ENCODE measurements at places on chromosomes 1 and 21. TPM values are rescaled to one million over a fixed set of nuclear protein-coding genes. Genes with fewer than 3 reads are reported as not detected.

Gene SERPINC1
- total RNA-seq = 0.23 TPM

Gene MT1HL1
- not detected for total RNA-seq

Gene TMEM52
- total RNA-seq = not detected

Gene CRP
- not detected for total RNA-seq

Gene GBP2
- 280 TPM for total RNA-seq

Gene PHGDH
- 143 TPM for total RNA-seq

Gene ZMYM1
- total RNA-seq = 9.7 TPM

Gene MOV10
- total RNA-seq = 100 TPM

DNA sequence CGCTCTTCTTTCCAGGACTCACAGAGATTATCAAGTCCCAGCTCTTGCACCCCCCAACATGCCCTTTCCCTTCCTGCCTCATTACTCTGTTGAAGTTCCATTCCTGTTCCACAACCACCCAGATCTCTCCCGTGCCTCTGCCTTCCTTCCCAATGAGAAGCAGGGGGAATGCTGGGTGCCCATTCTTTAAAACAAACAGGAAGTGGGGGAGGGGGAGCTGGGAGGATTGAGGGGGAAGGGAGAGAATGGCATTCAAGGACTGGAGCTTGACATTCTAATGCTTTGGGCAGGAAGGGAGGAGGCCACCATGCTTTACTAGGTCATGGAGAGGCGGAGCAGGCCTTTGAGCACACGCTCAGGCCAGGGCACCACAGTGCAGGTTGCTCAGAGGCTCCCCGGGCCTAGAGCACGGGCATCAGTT lies 150.3 kb upstream of the IRF2BP2 start:
- H3K27me3 ChIP-seq = peaks cover 18% of the 10 kb centered on the region
- no peak overlapping the region for H3K4me3 ChIP-seq
- DNase-seq = no peak
- peaks cover 2% of the 10 kb centered on the region for H3K36me3 ChIP-seq

DNA sequence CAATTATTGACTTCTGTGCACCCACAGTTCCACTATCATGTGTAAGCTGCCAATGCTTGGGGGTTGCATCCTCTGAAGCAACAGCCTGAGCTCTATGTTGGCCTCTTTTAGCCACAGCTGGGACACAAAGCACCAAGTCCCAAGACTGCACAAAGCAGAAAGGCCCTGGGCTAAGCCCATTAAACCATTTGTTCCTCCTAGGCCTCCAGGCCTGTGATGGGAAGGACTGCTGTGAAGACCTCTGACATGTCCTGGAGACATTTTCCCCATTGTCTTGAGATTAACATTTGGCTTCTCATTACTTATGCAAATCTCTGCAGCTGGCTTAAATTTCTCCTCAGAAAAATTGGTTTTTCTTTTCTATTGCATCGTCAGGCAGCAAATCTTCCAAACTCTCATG lies 123.7 kb upstream of the DEPDC1 start:
- no peak overlapping the region for H3K4me3 ChIP-seq
- no peaks in the 10 kb centered on the region for H3K36me3 ChIP-seq
- no peaks in the 10 kb centered on the region for H3K4me1 ChIP-seq
- no peaks in the 10 kb centered on the region for H3K27me3 ChIP-seq
- DNase-seq = no peak
- H3K27ac ChIP-seq = no peak overlapping the region

DNA sequence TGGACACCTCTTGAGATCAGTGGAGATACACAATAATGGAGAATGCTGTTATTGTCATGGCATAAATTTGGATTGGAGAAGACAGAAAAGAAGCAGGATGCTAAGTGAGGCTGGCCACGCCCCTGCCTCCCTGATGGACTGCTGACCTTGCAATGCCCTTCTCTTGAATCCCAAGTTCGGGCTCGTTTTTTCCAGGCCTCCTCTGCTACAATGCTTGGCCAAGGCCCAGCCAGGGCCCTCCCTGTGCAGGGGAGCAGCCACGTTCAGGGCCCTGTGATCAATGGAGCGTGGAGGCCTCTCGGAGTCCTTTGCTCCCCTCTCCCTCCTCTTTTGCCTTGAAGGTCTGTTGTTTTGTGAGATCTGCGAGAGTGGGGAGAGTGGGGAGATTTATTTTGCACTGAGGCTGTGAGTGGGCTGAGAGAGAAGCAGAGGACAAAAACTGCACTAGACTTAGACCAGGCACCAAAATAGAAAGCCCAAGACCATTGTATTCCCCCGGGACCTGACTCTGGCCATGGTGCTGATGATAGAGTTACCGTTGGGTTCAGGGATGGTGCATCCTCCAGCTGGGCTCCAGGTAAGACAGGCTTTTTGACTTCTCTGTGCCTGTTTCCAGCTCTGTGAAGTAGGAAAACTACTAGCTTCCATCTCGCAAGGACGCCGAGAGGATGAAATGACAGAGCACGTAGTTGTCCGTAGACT lies 268.6 kb downstream of the KAZN start:
- no peak overlapping the region for H3K27ac ChIP-seq
- DNase-seq = no peak
- H3K36me3 ChIP-seq = no peaks in the 10 kb centered on the region
- no peak overlapping the region for H3K4me3 ChIP-seq

DNA sequence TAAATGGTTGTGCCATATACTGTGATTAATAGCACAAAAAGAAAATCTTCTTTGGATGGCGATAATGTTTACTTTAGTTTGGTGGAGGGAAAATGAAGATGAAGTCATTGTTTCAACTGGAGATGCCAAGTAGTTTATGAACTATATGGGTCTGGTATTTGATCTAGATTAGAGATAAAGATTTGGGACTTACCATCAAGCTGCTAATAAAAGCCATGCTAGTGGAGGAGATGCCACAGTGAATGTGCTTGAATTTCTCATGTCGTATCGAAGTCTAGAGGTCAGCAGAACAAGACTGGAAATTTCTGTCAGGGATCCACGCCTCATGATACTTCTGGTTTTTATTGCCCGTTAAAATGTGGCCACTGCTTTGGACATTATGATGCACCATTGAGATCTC lies 742.0 kb downstream of the NCAM2 start:
- no peaks in the 10 kb centered on the region for H3K4me1 ChIP-seq
- H3K27ac ChIP-seq = no peak overlapping the region
- H3K4me3 ChIP-seq = no peak overlapping the region

GRCh38 chr1:216702170-216702569 lies 21.1 kb downstream of the ESRRG start:
- no peaks in the 10 kb centered on the region for H3K27me3 ChIP-seq
- DNase-seq = no peak
- H3K4me3 ChIP-seq = no peak overlapping the region
- no peak overlapping the region for H3K27ac ChIP-seq

DNA sequence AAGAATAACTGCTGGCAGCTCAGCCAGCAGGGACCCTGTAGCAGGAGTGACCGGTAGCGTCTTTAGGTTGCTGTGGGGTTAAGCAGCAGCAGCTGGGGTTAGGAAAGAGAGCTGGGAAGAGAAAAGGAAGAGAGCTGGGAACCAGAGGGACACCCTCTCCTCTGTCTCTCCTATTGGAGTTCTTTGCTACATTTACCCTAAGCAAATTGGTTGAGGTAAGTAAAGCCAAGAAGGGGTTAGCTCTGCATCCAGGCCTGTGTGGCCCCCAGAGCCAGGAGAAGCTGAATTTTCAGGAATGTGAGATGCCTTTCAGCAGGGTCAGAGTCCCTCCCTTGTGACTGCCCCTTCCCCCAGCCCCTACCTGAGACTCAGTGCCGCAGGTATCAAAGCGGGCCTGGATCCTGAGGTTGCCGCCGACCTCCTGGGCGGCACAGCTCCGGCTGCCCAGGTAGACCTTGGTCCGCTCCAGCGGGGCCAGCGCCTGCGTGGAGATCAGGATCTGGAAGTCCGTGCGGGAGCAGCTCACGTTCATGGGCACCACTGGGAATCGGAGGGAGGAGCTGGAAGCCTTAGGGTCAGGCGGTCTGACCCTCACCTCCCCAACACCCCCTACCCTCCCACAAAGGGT lies 16.4 kb downstream of the CDCP2 start:
- peaks cover 3% of the 10 kb centered on the region for H3K27me3 ChIP-seq
- H3K4me3 ChIP-seq = no peak overlapping the region
- no peak overlapping the region for H3K27ac ChIP-seq
- DNase-seq = no peak

DNA sequence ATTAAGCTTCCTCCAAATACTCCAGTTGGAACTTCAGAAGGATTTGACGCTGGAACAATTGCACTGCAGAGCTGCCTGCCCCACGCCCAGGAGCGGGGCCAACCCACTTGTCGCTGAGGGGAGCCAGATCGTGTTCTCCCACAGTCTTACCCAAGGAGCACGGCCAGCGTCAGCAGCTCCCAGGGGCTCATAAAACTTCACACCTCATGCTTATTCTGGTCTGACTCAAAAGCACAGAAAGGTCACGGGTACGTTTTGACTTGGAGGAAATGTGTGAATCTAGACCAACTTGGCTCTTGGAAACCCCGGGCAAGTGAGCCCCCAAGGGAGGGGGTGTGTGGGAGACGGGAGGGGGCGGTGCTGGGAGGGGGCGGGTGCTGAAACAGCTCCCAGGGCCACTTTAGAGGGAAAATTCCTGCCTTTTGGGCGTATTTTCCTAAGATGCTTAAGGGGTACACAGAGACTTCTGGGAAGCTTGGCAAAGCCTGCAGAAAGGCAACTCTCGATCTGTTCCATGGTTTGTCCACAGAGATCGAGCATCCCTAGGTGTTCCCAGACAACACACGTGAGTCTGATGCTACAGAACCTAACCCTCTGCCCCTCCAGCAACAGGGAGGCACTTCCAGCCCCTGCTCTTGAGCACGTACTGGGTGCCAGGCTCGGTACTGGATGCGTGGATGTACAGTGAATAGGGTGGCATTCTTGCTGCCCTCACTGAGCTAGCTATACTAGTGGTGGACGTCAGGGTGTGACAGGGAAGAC lies 98.9 kb downstream of the DHRS3 start:
- H3K4me3 ChIP-seq = no peak overlapping the region
- H3K27ac ChIP-seq = no peak overlapping the region
- H3K4me1 ChIP-seq = peaks cover 5% of the 10 kb centered on the region
- no peaks in the 10 kb centered on the region for H3K27me3 ChIP-seq
- H3K36me3 ChIP-seq = peaks cover 9% of the 10 kb centered on the region
- no peak for DNase-seq

DNA sequence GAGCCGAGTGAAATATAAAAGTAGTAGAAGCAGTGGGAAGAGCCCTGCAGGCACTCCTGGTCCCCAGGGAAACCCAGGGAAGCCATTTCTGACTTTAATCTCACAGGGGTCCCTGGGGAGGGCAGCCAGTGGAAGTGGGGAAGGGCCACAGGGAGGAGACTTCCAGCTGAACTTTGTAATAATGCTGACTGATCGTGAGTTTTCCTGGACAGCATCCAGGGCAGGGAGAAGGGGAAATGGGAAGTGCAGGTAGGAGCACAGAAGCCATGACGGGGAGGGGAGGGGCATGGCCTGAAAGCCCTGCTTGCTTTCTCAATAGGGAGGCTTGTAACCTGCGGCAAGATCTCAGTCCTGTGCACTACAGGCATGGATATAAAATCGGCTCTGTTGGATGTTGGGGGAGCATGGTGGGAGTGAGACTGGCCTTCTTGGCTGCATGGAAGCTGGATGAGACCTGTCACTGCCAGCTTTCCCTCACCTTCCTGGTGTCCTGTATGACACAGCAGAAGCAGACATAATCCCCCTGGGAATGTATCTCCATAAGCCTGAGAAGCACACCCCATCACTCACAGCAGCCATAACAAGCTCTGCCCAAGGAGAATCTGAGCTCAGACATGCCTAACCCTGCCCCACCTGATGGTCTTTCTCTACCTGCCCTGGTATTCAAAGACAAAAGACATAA lies 15.1 kb upstream of the MX1 start:
- H3K4me1 ChIP-seq = peaks cover 9% of the 10 kb centered on the region
- H3K27me3 ChIP-seq = peaks cover 43% of the 10 kb centered on the region
- H3K27ac ChIP-seq = no peak overlapping the region
- peaks cover 74% of the 10 kb centered on the region for H3K36me3 ChIP-seq
- H3K4me3 ChIP-seq = no peak overlapping the region

- no peak overlapping the region for H3K27ac ChIP-seq
- H3K27me3 ChIP-seq = peaks cover 10% of the 10 kb centered on the region
Measured at GRCh38 chr1:30048905-30049304, 674.5 kb downstream of the MATN1 start.

DNA sequence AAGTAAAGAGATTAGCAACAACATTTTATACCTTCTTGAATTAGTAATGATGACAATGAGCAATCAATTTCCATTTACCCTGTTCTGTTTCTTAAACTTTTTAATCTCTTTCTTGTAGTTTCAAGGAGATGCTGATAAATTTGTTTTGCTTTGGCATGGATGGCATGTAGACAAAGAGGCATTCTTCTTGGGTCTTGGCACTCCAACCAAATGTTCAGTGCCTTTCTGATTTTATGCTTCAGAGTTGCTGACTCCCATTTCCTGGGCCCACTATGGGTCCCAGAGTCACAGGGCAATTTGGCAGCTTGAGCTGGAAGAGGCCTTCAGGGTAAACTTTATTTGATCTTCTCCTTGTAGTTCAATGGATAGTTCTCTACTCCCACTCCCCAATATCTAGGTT lies 42.1 kb upstream of the OSBPL9 start:
- no peak overlapping the region for H3K27ac ChIP-seq
- H3K36me3 ChIP-seq = peaks cover 6% of the 10 kb centered on the region
- no peak overlapping the region for H3K4me3 ChIP-seq
- DNase-seq = no peak
- peaks cover 55% of the 10 kb centered on the region for H3K4me1 ChIP-seq
- H3K27me3 ChIP-seq = no peaks in the 10 kb centered on the region

- H3K4me1 ChIP-seq = no peaks in the 10 kb centered on the region
- H3K27me3 ChIP-seq = peaks cover 3% of the 10 kb centered on the region
- no peak for DNase-seq
- H3K27ac ChIP-seq = no peak overlapping the region
- H3K4me3 ChIP-seq = no peak overlapping the region
- no peaks in the 10 kb centered on the region for H3K36me3 ChIP-seq
Measured at GRCh38 chr21:15604413-15604812, 125.4 kb upstream of the USP25 start.

All from activated CD4-positive, alpha-beta memory T cell treated with anti-CD3 and anti-CD28 coated beads, Interleukin-2, amount 10 ng/mL, durations not matched to agents 7 days and 5 days (primary cell).